ENCODE measurements at places on chromosomes 12 and 14. TPM values are rescaled to one million over a fixed set of nuclear protein-coding genes. Genes with fewer than 3 reads are reported as not detected.

- no peaks in the 10 kb centered on the region for H3K4me1 ChIP-seq
- no peak overlapping the region for H3K27ac ChIP-seq
- DNase-seq = no peak
- no peak overlapping the region for H3K4me3 ChIP-seq
- H3K27me3 ChIP-seq = no peaks in the 10 kb centered on the region
- no peaks in the 10 kb centered on the region for H3K36me3 ChIP-seq
Measured at GRCh38 chr12:83220774-83221173, 534.1 kb downstream of the TMTC2 start.

Gene ASB2
- total RNA-seq = 0.19 TPM

DNA sequence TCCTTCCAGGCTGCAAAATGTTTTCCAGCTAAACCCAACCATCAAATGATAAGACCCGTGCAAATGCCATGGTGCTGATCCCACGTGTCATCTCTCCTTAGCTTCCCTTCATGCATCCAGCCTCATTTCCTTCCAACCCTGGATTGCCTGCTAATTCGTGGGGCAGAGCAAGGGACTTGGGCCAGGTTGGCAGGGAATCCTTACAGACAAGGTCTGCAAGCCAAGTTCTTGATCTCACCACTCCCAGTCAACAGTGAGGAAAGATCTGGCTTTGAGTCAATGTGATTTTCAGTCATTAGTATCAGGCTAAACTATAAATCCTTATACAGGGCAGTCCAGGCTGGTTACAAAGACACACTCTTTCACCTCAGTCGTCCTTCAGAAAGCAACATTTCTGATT is 150.9 kb downstream of the ANO2 start:
- no peak overlapping the region for H3K27ac ChIP-seq
- no peaks in the 10 kb centered on the region for H3K36me3 ChIP-seq
- no peak overlapping the region for H3K4me3 ChIP-seq
- H3K4me1 ChIP-seq = no peaks in the 10 kb centered on the region

GRCh38 chr12:132491761-132492378 is 1.9 kb downstream of the FBRSL1 start:
- H3K27me3 ChIP-seq = peaks cover 26% of the 10 kb centered on the region
- H3K4me1 ChIP-seq = peaks cover 58% of the 10 kb centered on the region
- peaks cover 48% of the 10 kb centered on the region for H3K36me3 ChIP-seq
- H3K27ac ChIP-seq = peak overlapping the region; percentile 68
- DNase-seq = no peak
- peak overlapping the region; percentile 76 for H3K4me3 ChIP-seq

GRCh38 chr12:110289711-110290078 is 8.6 kb downstream of the ATP2A2 start:
- peaks cover 31% of the 10 kb centered on the region for H3K4me1 ChIP-seq
- peaks cover 99% of the 10 kb centered on the region for H3K36me3 ChIP-seq
- no peaks in the 10 kb centered on the region for H3K27me3 ChIP-seq

DNA sequence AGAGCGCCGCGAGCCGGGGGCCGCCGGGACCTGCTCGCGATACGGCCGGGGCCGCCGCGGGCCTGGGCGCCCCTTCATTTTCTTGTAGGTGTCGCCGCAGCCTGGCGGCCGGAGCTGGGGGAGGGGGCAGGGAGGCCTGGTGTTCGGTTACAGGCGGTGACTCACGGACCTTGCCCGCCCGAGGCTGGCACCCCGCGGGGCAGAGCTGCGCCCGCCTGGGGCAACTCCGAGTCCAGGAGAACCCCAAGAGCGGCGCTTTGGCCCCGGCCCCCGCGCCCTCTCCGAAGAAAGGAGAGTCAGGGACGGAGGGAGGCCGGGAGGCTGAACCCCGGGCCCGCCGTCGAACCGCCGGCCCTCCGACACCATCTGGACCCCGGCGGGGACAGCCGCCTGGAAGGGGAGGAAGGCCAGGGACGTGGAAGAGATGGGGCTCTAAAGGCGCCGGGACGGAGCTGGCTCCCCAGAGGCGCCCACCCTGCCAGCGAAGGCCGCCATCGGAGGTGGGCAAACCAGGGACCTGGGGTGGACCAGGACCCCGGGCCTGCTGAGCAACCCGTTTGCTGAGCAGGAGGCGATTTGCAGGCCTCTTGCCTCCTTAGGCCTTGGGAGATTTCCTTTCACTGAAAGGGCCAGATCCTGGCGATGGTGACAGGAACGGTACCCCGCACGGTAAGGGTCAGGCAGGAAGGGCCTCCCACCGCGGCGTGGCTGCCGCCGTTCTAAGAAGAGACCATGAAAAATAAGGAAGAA is 843 bp upstream of the NUAK1 start:
- peak overlapping the region; percentile 75 for H3K27ac ChIP-seq
- peaks cover 56% of the 10 kb centered on the region for H3K4me1 ChIP-seq
- no peaks in the 10 kb centered on the region for H3K27me3 ChIP-seq

Gene GPR137C
- 2.0 TPM for total RNA-seq

Gene RPL10L
- not detected for total RNA-seq

DNA sequence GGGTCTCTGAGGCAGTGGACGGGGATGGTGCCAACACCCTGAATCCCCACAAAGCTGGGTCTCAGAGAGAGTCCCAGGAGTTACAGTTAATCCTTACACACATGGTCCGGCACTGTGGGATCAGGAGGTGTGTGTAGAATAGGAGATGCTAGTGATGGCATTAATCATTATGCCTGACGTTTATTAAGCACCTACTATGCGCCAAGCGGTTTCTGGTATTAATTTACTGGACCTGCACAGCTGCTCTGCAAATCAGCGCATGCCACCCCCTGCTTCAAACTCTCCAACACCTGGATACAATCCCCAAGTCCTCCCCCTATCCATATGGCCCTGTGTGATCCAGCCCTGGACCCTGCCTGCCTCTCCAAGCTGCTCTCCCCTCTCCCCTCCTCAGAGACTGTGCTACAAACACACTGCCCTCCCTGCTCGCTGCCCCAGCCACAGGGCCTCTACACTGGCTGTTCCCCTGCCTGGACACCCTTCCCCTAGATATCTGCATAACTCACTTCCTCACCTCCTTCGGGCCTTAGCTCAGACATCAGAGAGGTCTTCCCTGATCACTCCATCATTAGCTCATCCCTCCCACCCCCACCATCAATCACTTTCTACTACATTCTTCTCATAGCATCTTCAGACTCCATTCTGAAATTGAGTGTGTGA is 86.0 kb downstream of the RFLNA start:
- H3K4me3 ChIP-seq = no peak overlapping the region
- H3K4me1 ChIP-seq = peaks cover 18% of the 10 kb centered on the region
- H3K36me3 ChIP-seq = peaks cover 81% of the 10 kb centered on the region
- no peak for DNase-seq

Gene TEX52
- total RNA-seq = not detected

DNA sequence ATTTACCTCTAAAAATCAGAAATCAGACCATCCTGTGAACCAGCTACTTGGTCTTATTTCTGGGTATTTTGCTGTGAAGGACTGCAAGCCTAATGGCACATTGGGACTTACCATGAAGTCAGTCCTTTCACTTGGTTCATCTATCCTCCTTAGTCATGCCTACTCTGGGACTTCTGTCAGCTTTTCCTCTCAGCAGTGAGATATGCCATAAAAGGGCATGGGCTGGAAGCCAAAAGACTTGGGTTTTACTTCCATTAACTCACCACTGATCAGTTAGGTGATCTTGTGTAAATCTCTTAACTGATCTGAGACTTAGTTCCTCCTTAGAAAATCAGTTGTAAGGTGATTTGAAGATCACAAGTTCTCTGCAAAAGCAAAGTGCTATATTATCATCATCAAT is 116.5 kb downstream of the PAH start:
- no peaks in the 10 kb centered on the region for H3K36me3 ChIP-seq
- no peak overlapping the region for H3K4me3 ChIP-seq
- H3K4me1 ChIP-seq = no peaks in the 10 kb centered on the region
- DNase-seq = peak; percentile 15
- no peak overlapping the region for H3K27ac ChIP-seq

DNA sequence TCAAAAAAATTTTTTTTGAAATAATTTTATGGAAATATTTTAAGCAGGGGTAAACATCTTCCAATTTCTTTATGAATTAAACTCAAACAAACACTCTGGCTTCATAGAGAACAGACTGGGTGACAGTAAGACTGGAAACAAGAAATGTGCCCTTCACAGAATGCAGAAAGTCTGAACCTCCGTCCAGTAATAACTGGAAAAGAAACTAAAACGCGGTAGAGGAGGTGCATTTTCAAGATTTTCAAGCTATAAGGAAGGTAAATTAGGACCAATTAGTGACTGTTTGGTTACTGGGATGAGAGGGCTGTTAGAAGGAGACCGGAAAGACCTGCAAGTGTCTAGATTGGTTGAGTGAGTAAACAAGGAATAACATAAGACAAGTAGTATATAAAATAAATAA is 245.7 kb downstream of the CEP128 start:
- H3K4me1 ChIP-seq = no peaks in the 10 kb centered on the region
- H3K36me3 ChIP-seq = no peaks in the 10 kb centered on the region
- no peak for DNase-seq
- H3K27me3 ChIP-seq = no peaks in the 10 kb centered on the region
- H3K4me3 ChIP-seq = no peak overlapping the region

Gene TMTC2
- 31.2 TPM for total RNA-seq

Gene LGALS3
- total RNA-seq = 429 TPM

Gene VRTN
- total RNA-seq = not detected

- H3K36me3 ChIP-seq = no peaks in the 10 kb centered on the region
- H3K4me3 ChIP-seq = no peak overlapping the region
- H3K4me1 ChIP-seq = no peaks in the 10 kb centered on the region
- H3K27me3 ChIP-seq = no peaks in the 10 kb centered on the region
- no peak overlapping the region for H3K27ac ChIP-seq
Measured at GRCh38 chr14:89902881-89903280, 51.6 kb downstream of the EFCAB11 start.

DNA sequence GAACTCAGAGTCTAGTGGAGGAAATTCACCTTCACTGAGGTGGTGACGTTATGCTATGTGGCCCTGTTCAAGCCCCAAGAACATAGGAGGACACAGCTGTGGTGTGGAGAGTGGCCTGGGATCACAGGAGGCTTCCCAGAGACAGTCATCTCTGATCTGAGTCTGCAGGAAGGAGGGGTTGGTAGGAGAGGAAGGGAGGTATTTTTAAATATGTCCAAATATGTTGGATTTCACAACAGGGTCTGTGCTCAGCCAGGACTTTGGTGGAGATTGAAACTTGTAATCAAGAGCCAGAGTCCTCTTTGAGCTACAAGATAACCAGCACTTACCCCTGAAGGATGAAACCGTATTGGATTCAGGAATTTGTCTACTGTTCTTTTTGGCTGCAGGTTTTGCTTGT is 26.4 kb upstream of the MED13L start:
- H3K4me1 ChIP-seq = no peaks in the 10 kb centered on the region
- H3K4me3 ChIP-seq = no peak overlapping the region
- peaks cover 46% of the 10 kb centered on the region for H3K27me3 ChIP-seq

DNA sequence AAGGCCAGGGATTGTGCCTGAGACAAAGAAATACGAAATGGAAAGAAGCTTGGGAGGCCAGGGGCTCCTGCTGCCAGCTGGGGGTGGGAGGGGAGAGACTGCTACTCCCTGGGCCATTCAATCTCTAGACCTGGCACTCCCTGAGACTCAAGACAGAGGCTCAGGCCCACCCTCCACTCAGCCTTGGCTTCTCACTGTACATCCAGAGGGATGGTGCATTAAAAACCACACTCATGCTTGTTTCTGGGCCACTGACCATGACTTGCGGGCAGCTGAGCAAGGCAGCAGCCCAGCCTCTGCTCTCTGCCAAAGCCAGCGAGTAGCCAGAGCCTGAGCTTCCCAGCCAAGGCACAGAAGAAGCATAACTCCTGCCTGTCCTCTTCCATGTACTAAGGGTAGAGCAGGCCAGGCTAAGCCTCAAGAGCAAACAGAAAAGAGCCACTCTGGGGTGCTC is 41.5 kb downstream of the PITPNM2 start:
- peaks cover 8% of the 10 kb centered on the region for H3K36me3 ChIP-seq
- H3K27ac ChIP-seq = no peak overlapping the region
- no peak for DNase-seq
- no peaks in the 10 kb centered on the region for H3K27me3 ChIP-seq

GRCh38 chr12:115343008-115343407 is 659.0 kb upstream of the TBX3 start:
- H3K4me1 ChIP-seq = no peaks in the 10 kb centered on the region

- no peaks in the 10 kb centered on the region for H3K36me3 ChIP-seq
- H3K27me3 ChIP-seq = no peaks in the 10 kb centered on the region
- no peak overlapping the region for H3K27ac ChIP-seq
- DNase-seq = no peak
- no peak overlapping the region for H3K4me3 ChIP-seq
Measured at GRCh38 chr12:29157486-29157946, 8.4 kb downstream of the FAR2 start.

DNA sequence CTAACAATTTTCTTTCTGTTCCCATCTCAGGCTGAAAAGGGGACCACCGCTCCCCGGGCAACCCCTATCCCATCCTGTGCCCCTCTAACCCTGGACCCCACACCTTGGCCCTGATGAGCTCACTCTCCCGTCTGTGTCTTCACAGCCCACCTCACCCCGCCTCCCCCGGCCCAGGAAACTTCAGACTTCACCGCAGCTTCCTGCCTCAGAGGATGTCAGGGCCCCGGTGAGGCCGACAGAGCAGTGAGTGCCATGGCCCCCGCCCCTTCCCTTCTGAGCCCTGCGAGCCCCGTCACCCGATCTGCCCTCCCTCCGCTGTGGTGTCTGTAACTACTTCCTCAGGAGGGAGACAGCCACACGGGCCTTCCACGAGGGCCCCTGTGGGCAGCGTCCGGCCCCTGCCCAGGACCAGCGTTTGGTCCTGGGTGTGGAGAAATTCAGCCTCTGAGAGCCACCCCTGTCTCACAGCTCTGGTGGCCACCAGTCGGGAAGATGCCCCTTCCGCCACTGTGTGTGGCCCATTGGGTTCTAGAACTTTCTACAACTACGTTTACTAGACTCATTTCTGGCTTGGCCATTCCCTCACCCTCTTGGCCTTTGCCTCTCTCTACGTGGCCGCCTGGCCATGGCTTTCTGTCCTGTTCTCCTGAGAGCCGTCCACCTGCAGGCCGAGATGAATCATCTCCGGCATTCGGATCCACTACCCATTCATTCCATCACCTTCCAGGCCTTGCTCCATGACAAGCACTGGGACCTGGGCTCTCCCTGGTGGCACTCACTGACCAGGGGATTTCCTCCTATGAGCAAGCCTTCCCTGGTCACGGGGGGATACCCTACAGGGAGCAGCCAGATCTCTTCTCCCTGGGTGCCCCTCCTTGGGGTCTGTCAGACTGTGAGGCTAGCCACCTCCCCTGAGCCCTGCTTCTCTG is 3.4 kb downstream of the RHOF start:
- H3K36me3 ChIP-seq = peaks cover 93% of the 10 kb centered on the region
- no peaks in the 10 kb centered on the region for H3K27me3 ChIP-seq
- DNase-seq = peak; percentile 47
- H3K27ac ChIP-seq = peak overlapping the region; percentile 88

Measured in Calu3 (cell line).